ENCODE measurements at places on chromosomes 16 and 17. TPM values are rescaled to one million over a fixed set of nuclear protein-coding genes. Genes with fewer than 3 reads are reported as not detected.

Gene ITGAL
- total RNA-seq = 8.9 TPM

Gene DPH1
- 68.8 TPM for total RNA-seq

Gene SPNS2
- total RNA-seq = 30.0 TPM

Gene TIGD7
- 5.3 TPM for total RNA-seq

Gene KCNH4
- 0.99 TPM for total RNA-seq

Gene MPV17L
- total RNA-seq = 17.1 TPM

Gene FAM171A2
- total RNA-seq = 0.78 TPM

Gene MT1G
- 2.9 TPM for total RNA-seq

Gene DHRS7C
- not detected for total RNA-seq

Gene TNFRSF17
- total RNA-seq = 2.2 TPM

Gene ADAD2
- 0.42 TPM for total RNA-seq

Gene NOD2
- 2.2 TPM for total RNA-seq

Gene SALL1
- 4.4 TPM for total RNA-seq

Gene DNAH9
- total RNA-seq = 1.7 TPM

Gene TP53TG3B
- total RNA-seq = not detected

Gene SRL
- total RNA-seq = 10.1 TPM

Gene KRTAP4-1
- not detected for total RNA-seq

All from ureter (tissue), 1 donor.